A549 treated with AZD2906 at 1 μM for 4 hours (cell line): ENCODE measurements at places on chromosomes 3 and 15. TPM values are rescaled to one million over a fixed set of nuclear protein-coding genes. Genes with fewer than 3 reads are reported as not detected.

GCNT3 gene
- 102 to 122 TPM (median 111 TPM) in 5 replicates for total RNA-seq

OCA2 gene
- total RNA-seq: 0.28 to 0.41 TPM (median 0.38 TPM) in 5 replicates

ELL3 gene
- 1.2 to 2.1 TPM (median 1.7 TPM) in 5 replicates for total RNA-seq

ANKRD63 gene
- 0.24 to 0.43 TPM (median 0.33 TPM) in 5 replicates for total RNA-seq

BRK1 gene
- 158 to 174 TPM (median 167 TPM) in 5 replicates for total RNA-seq

TMEM62 gene
- 7.9 to 9.7 TPM (median 8.6 TPM) in 5 replicates for total RNA-seq

SLC38A3 gene
- 0.03 to 0.15 TPM (median 0.13 TPM) in 4 of 5 replicates, not detected in the other for total RNA-seq

AMIGO3 gene
- total RNA-seq: 0.58 to 1.8 TPM (median 0.82 TPM) in 5 replicates

MGLL gene
- total RNA-seq: 64.4 to 75.1 TPM (median 70.0 TPM) in 5 replicates

CAMKV gene
- total RNA-seq: 0.17 to 0.30 TPM (median 0.23 TPM) in 5 replicates

ARHGEF26 gene
- 10.0 to 11.9 TPM (median 10.7 TPM) in 5 replicates for total RNA-seq

MOBP gene
- total RNA-seq: 0.02 to 0.18 TPM (median 0.10 TPM) in 5 replicates

MAP6D1 gene
- total RNA-seq: 4.7 to 8.3 TPM (median 7.4 TPM) in 5 replicates

EBLN2 gene
- total RNA-seq: 0.31 to 0.60 TPM (median 0.35 TPM) in 5 replicates

MBD4 gene
- 14.8 to 19.9 TPM (median 17.8 TPM) in 5 replicates for total RNA-seq

TGM4 gene
- total RNA-seq: 0.13 to 0.23 TPM (median 0.19 TPM) in 5 replicates

RTP2 gene
- not detected in 5 replicates for total RNA-seq

SAMMSON gene
- 0.05 TPM in 1 of 5 replicates, not detected in the others for total RNA-seq

GOLGA6B gene
- total RNA-seq: 0.06 TPM in 1 of 5 replicates, not detected in the others

A4GNT gene
- not detected in 5 replicates for total RNA-seq

GRAMD2A gene
- 0.09 to 0.26 TPM (median 0.17 TPM) in 5 replicates for total RNA-seq

FAM174B gene
- total RNA-seq: 7.5 to 10.0 TPM (median 8.1 TPM) in 5 replicates

GOLGA6L10 gene
- total RNA-seq: 0.28 to 0.67 TPM (median 0.43 TPM) in 5 replicates

SLC2A2 gene
- not detected in 5 replicates for total RNA-seq

INSYN1 gene
- total RNA-seq: 1.9 to 3.2 TPM (median 2.4 TPM) in 5 replicates

ST8SIA2 gene
- total RNA-seq: 0.46 to 0.56 TPM (median 0.50 TPM) in 5 replicates

SERPINI1 gene
- 2.8 to 3.2 TPM (median 3.0 TPM) in 5 replicates for total RNA-seq

MKRN2OS gene
- not detected in 5 replicates for total RNA-seq

ZNF197 gene
- total RNA-seq: 1.3 to 2.4 TPM (median 1.7 TPM) in 5 replicates

KAT2B gene
- total RNA-seq: 4.6 to 6.7 TPM (median 5.9 TPM) in 5 replicates

GOLGA6L4 gene
- 0.60 to 1.6 TPM (median 0.88 TPM) in 5 replicates for total RNA-seq

B4GALT4 gene
- 74.6 to 116 TPM (median 98.8 TPM) in 5 replicates for total RNA-seq

UBE3A gene
- total RNA-seq: 19.6 to 28.7 TPM (median 20.4 TPM) in 5 replicates

GPR156 gene
- 0.30 to 0.39 TPM (median 0.33 TPM) in 5 replicates for total RNA-seq

ADAMTS7 gene
- 5.8 to 9.9 TPM (median 8.8 TPM) in 5 replicates for total RNA-seq

RFC4 gene
- total RNA-seq: 42.7 to 61.9 TPM (median 43.0 TPM) in 5 replicates

CPLX3 gene
- total RNA-seq: not detected in 5 replicates

DNAH12 gene
- total RNA-seq: 0.08 to 0.16 TPM (median 0.08 TPM) in 4 of 5 replicates, not detected in the other

NCK1 gene
- 20.6 to 27.8 TPM (median 21.6 TPM) in 5 replicates for total RNA-seq

CAMK2N2 gene
- 0.69 to 1.8 TPM (median 1.4 TPM) in 5 replicates for total RNA-seq

GPR171 gene
- total RNA-seq: not detected in 5 replicates
